ENCODE measurements at places on chromosomes 7 and 10.

GRCh38 chr7:131623154-131623553, 66.7 kb upstream of the PODXL start:
- no peak for DNase-seq

GRCh38 chr7:106521541-106521940, 139.4 kb downstream of the CCDC71L start:
- DNase-seq = no peak

- no peak for DNase-seq
Measured at GRCh38 chr10:84138478-84139125, 707 bp upstream of the GHITM start.

- DNase-seq = peak; percentile 77
Measured at GRCh38 chr10:99983280-99983988, 26.3 kb downstream of the DNMBP start.

GRCh38 chr10:65501259-65501658, 1424.6 kb upstream of the LRRTM3 start:
- no peak for DNase-seq

- no peak for DNase-seq
Measured at GRCh38 chr10:87915406-87915805, 52.0 kb downstream of the PTEN start.
